HFFc6 (cell line): ENCODE measurements at places on chromosomes 5 and 9. TPM values are rescaled to one million over a fixed set of nuclear protein-coding genes. Genes with fewer than 3 reads are reported as not detected.

DNA sequence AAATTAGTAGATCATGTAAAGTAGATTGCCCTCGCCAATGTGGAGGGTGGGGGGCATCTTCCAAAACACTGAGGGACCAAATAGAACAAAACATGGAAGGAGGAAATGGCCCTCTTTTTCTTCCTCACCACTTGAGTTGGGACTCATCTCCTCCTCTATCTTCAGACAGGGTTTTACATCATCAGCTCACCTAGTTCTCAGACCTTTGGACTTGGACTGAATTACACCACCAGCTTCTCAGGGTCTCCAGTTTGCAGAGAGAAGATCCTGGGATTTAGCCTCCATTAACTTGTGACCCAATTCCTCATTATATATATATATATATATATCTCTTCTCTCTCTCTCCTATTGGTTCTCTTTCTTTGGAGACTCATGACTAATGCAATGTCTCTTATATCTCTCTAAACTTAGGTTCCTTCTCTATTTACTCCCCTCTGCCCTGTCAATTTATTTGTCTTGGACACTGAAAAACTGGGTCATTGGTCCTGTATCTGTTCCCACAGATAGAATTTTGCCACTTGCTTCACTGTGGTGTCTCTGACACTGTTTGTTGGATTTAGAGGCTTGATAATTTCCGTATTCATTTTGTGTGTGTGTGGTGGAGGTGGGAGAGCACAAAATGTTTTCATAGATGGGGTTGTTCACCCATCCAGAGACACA, 54.3 kb upstream of the TXNDC8 start:
- H3K36me3 ChIP-seq: peaks cover 5% of the 10 kb centered on the region; the same call in 1 of the 2 replicates
- peaks cover 1% of the 10 kb centered on the region for H3K27me3 ChIP-seq
- H3K4me1 ChIP-seq: no peaks in the 10 kb centered on the region
- no peak overlapping the region for H3K27ac ChIP-seq

The C7 gene
- total RNA-seq: not detected in 3 replicates

GRCh38 chr5:172897481-172898217, 61.6 kb upstream of the RPL26L1 start:
- no peaks in the 10 kb centered on the region; the same call in none of the 2 replicates for H3K27me3 ChIP-seq
- H3K4me1 ChIP-seq: peaks cover 79% of the 10 kb centered on the region
- H3K4me3 ChIP-seq: peak overlapping the region; percentile 85
- peak overlapping the region; percentile 99 for H3K27ac ChIP-seq

DNA sequence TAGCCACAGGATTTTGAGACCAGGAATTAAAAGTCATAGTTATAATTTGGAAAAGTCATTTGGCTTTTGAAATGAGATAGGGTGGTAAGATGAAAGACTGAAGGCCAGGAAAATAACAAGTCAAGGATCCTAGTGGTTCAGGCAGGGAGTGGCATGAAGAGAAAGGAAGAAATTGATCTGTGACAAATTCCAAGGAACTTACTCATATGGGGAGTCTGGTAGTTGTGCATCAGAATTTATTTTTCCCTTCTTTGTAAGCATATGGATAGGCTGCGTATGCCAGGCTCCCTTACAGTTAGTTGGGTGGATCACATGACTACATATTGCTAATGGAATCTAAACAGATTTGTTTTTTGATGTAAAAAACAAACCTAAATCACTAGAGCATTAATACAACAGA, 21.0 kb downstream of the ISL1 start:
- H3K27ac ChIP-seq: no peak overlapping the region
- no peak overlapping the region for H3K4me3 ChIP-seq
- H3K27me3 ChIP-seq: no peaks in the 10 kb centered on the region
- no peak for DNase-seq
- H3K4me1 ChIP-seq: peaks cover 7% of the 10 kb centered on the region; the same call in 1 of the 2 replicates
- H3K36me3 ChIP-seq: no peaks in the 10 kb centered on the region

The PCDHGB1 gene
- 2.4 to 3.6 TPM (median 2.6 TPM) in 3 replicates for total RNA-seq

DNA sequence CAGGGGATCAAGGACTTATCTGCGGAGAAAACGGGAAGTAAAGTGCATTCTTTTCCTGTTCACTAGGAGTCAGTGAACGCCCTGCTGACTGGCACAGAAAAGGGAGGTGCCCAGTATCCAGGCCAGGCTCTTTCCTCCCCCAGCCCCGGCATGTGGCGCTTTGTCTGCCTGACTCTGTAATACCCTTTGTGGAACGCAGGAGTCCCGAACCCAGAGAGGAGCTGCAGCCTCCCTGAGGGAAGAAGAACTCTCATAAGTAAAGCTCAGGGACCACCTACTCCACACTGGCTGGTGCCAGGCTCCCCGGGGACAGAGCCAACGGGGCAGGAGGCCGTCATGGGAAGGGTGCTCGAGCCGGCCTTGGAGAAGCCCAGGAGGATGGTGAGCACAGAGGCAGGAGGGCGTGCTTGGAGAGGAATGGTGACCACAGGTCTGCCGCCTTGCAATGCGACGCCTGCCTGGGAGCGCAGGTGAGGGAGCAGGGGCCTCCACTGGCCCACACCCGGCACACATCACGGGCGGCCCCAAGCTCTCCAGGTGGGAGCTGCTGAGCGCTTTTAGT, 31.5 kb downstream of the VAV2 start:
- H3K36me3 ChIP-seq: peaks cover 18% of the 10 kb centered on the region
- no peak for DNase-seq
- no peak overlapping the region for H3K4me3 ChIP-seq
- peaks cover 26% of the 10 kb centered on the region for H3K4me1 ChIP-seq
- no peak overlapping the region for H3K27ac ChIP-seq
- peaks cover 2% of the 10 kb centered on the region for H3K27me3 ChIP-seq

GRCh38 chr5:83026930-83027687, 50.1 kb downstream of the TMEM167A start:
- H3K27ac ChIP-seq: no peak overlapping the region
- H3K36me3 ChIP-seq: no peaks in the 10 kb centered on the region
- H3K4me3 ChIP-seq: no peak overlapping the region
- no peak for DNase-seq
- H3K4me1 ChIP-seq: peaks cover 36% of the 10 kb centered on the region

DNA sequence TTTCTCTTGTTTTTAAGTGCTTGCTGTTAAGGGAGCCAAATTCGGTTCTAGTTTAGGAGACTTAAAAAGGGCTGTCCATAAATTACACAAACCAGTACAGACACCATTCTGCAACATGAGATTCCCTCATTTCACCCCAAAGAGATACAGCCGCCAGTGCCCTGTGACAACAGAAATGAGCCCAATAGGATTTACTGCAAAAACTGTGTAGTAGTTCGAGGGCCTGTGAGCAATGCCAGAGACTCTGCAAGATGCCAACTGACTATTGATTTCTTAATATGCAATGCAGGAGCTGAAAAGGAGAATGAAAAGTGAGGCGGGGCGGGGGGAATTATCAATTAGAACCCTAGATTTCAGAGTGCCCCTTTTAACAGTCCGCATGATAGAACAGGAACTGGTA, 5.7 kb upstream of the C5orf15 start:
- H3K27me3 ChIP-seq: peaks cover 3% of the 10 kb centered on the region
- DNase-seq: no peak
- peaks cover 38% of the 10 kb centered on the region for H3K4me1 ChIP-seq

The WDR38 gene
- not detected in 3 replicates for total RNA-seq

DNA sequence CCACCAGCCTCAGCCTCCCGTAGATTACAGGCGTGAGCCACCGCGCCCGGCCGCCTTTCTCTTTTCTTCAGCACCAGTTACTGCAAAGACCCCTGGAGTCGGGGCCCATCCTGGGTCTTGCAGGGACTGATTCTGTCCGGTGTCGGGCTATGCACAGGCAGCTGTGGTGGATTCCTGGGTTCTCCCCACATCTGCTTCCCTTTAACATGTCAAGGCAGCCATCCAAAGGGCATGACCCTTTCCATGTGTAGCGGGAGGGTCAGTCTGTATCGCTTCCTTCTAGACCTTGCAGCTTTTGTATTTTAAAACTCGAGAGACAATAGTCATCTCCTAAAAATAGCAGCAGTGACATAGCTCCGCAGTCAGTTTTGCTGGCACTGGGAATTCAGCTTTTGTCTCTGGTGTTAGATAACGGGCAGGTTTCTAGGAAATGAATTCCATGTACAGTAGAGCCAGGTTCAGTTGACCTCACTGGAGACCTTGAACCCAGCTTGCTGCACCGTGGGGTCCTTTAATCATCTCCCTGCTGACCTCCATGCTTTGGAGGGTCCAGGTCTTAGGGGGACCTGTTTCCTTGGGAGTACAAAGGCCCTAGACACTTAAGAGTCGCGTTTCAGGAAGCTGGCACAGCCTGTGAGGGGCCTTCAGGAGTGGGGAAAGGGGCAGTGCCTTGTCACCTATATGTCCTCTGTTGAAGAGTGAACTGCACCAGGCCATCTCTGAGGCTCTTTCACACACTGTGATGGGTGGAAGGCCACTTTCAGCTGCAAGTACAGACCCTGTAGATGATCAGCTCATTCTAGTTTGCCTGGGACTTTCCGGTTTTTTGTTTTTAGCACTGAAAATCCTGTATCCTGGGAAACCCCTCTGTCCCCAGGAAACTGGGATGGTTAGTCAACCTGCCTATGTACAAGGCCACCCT, 13.8 kb downstream of the ANKRD33B start:
- peak overlapping the region; percentile 49 for H3K27ac ChIP-seq
- DNase-seq: peak; percentile 50
- peaks cover 2% of the 10 kb centered on the region for H3K27me3 ChIP-seq
- H3K4me3 ChIP-seq: no peak overlapping the region
- H3K36me3 ChIP-seq: peaks cover 12% of the 10 kb centered on the region; the same call in 1 of the 2 replicates
- peaks cover 49% of the 10 kb centered on the region for H3K4me1 ChIP-seq

- no peak overlapping the region for H3K4me3 ChIP-seq
- peaks cover 12% of the 10 kb centered on the region; the same call in 1 of the 2 replicates for H3K27me3 ChIP-seq
- H3K36me3 ChIP-seq: no peaks in the 10 kb centered on the region
- DNase-seq: no peak
- H3K27ac ChIP-seq: no peak overlapping the region
Observed at GRCh38 chr5:170429014-170429413, 39.8 kb upstream of the KCNMB1 start.

GRCh38 chr5:174303437-174304045, 258.0 kb downstream of the NSG2 start:
- H3K36me3 ChIP-seq: no peaks in the 10 kb centered on the region
- H3K27ac ChIP-seq: no peak overlapping the region
- peaks cover 10% of the 10 kb centered on the region; the same call in 1 of the 2 replicates for H3K4me1 ChIP-seq
- no peak overlapping the region for H3K4me3 ChIP-seq

The SURF2 gene
- 16.6 and 17.7 TPM in 2 replicates for total RNA-seq

The C5 gene
- total RNA-seq: 1.5 to 1.9 TPM (median 1.7 TPM) in 3 replicates

GRCh38 chr9:125674981-125675973, 31.7 kb downstream of the MAPKAP1 start:
- H3K36me3 ChIP-seq: peaks cover 22% of the 10 kb centered on the region
- H3K27ac ChIP-seq: peak overlapping the region; percentile 69
- H3K4me3 ChIP-seq: peak overlapping the region; percentile 58
- H3K4me1 ChIP-seq: peaks cover 52% of the 10 kb centered on the region
- H3K27me3 ChIP-seq: no peaks in the 10 kb centered on the region; the same call in 1 of the 2 replicates
- DNase-seq: peak; percentile 80

- no peak overlapping the region for H3K4me3 ChIP-seq
- peaks cover 28% of the 10 kb centered on the region for H3K27me3 ChIP-seq
- no peak for DNase-seq
- H3K36me3 ChIP-seq: no peaks in the 10 kb centered on the region
- no peak overlapping the region for H3K27ac ChIP-seq
Observed at GRCh38 chr9:124475868-124476690, 25.8 kb downstream of the ADGRD2 start.

DNA sequence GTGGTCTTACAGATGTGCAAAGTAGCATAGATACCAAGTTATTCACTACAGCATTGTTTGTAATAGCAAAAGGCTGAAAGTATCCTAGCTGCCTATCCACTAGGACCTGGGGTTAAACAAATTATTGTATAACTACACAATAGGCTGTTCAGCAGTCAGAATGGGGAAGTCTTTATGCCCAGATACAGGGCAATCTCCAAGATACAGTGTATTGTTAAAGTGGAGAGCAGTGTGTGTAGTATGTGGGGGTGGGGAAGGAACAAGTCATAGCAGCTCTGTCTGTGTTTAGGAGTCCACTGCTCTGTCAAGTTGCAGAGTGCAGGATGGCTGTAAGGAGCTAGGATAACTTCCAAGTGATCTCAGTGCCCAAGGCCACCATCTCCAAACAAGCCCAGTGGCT, 5.5 kb downstream of the PCYOX1L start:
- H3K27ac ChIP-seq: no peak overlapping the region
- H3K27me3 ChIP-seq: peaks cover 4% of the 10 kb centered on the region
- DNase-seq: no peak
- H3K4me1 ChIP-seq: peaks cover 21% of the 10 kb centered on the region

The C9orf153 gene
- total RNA-seq: not detected in 3 replicates

The IFNA16 gene
- total RNA-seq: not detected in 3 replicates

DNA sequence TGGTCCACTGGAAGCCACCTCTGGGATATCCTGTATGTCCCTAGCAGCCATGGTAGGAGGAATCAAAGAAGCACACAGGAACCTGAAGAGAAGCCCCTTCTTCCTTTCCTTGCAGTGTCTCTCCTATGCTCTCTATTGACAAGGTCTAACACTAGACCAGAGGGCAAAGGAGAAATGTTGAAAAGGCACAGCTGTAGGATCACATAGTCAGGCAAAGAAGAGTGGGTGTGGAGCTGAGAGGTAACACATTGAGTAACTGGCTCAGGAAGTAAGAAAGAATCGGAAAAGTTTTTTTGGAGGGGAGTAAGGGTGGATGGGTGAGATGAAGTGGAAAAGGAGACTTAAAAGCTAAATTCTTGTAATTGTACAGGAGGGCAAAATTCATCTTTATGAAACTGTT, 100.1 kb downstream of the FOCAD start:
- no peak for DNase-seq
- no peak overlapping the region for H3K4me3 ChIP-seq
- peaks cover 8% of the 10 kb centered on the region for H3K36me3 ChIP-seq
- peaks cover 24% of the 10 kb centered on the region for H3K4me1 ChIP-seq
- H3K27ac ChIP-seq: 0 out of 2 replicates have a peak overlapping the region, but pooled peaks have one; percentile 0
- no peaks in the 10 kb centered on the region; the same call in 1 of the 2 replicates for H3K27me3 ChIP-seq

The MELK gene
- total RNA-seq: 16.6 to 33.8 TPM (median 32.1 TPM) in 3 replicates

DNA sequence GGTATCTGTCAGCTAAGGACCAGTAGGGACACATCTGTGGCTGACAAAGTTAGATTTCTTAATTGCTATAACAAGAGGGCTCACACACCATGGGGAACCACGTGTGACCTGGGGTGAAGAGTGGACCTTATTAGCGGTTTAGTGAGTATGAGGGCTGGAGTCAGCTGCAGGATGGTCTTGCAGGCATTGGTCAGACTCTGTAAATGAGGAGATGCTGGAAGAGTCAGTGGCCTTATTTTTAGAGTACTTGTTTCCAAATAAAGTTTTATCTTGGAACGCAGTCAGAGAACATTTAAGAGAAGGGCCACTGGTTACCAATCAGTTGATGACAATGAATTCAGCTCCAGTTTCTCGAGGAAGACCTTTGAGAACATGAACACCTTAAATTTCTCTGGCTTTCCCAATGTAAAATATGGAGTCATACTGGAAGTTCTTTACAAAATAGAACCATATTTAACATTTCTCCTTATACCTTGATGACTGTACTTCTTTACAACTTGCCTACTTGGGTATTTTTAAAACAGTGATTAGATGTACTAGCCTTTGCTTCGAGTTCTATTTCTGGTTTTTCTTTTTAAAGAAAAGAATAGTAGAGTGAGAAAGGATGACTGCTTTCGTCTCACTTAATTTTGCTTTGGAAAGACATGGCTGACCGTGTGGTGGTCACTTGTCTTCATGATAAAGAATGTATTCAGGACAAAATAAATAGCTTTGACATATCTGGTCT, 185.9 kb upstream of the S1PR3 start:
- H3K27ac ChIP-seq: no peak overlapping the region
- H3K4me3 ChIP-seq: no peak overlapping the region
- H3K4me1 ChIP-seq: peaks cover 45% of the 10 kb centered on the region
- no peak for DNase-seq
- peaks cover 6% of the 10 kb centered on the region; the same call in 1 of the 2 replicates for H3K27me3 ChIP-seq
- no peaks in the 10 kb centered on the region for H3K36me3 ChIP-seq
